ENCODE measurements at places on chromosomes 11 and 22.

GRCh38 chr11:12111549-12112520 is 1.4 kb downstream of the MICAL2 start:
- DNase-seq = no peak

DNA sequence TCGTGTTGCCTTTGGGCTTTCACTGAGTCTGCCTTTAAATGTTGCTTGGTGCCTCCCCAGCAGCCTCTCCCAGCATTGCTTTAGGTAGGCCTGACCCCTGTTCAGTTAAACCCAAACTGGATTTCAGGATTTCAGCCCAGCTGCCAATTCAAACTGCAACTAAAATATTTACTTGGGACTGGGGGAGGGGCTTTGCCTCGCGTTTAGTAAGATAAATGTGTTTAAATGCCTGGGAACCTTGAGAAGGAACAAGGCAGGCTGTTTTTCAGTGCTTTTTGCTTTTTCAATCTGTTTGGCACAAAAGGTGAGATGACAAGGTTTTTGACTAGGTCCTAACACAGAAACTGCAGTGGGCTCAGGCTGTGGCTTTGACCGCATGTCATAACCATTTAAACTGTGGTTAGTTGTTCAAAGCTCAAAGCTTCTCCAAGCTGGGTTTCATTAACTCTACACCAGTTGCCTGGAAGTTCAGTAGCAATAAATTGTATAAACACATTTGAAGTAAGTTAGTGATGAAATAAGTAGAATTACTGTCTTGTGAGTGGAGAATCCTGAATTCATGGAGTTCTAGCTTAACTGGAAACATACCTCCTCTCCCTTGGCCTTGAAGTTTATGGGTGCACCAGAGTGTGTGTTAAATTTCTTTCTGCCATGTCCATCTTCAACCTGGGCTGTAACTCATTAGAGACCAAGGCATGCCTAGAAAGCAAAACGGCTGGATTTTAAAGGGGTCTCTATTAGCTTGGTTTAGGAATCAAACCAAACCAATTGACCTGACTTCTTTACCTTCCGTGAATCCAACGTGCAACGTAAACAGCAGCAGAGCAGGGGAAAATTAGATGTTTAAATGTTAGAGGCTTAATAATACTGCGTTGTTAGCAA is 3.6 kb downstream of the PKNOX2 start:
- DNase-seq = no peak

DNA sequence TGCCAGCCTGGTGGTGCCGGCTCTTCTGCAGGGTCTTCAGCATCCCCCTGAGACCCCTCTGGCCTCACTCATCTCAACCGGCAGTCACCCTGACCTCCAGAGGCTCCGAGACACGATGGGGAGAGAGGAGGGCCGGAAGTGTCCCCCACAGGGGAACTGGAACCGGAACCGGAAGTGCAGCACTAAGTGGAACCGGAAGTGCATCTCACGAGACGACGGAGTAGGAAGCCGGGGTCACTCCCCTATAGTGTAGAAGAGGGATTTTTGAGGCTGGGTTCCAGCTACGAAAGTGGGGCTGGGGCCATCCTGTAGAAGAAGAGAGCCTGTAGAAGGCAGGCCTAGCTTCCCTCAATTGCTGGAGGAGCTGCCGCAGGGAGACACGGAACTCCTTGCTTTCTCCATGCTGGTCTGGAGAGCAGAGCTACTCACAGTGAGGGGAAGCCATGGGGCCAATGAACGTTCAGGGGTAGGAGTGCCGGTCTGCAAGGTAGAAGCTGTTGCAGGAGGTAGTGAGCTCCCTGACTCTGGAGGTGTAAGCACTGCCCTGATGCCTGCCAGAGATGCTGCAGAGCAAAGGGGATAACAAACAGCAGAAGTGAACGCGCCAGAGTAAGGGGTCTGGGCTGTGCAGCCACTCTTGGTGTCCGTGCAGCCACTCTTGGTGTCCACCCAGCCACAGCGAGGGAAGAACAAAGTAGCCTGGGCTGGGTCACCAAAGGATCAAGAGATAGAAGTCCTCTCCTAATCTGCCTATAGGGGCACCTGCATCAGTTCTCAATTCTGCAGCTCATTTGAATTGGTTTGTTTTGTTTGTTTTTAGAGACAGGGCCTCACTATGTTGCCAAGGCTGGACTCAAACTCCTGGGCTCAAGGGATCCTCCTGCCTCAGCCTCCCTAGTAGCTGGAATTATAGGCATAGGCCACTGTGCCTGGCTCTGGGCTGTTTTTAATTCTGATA is 21.9 kb downstream of the SCUBE1 start:
- no peak for DNase-seq

GRCh38 chr11:30580573-30580972 is 5.6 kb downstream of the MPPED2 start:
- DNase-seq = no peak

- no peak for DNase-seq
Observed at GRCh38 chr22:45804986-45805325, 133.3 kb downstream of the ATXN10 start.

DNA sequence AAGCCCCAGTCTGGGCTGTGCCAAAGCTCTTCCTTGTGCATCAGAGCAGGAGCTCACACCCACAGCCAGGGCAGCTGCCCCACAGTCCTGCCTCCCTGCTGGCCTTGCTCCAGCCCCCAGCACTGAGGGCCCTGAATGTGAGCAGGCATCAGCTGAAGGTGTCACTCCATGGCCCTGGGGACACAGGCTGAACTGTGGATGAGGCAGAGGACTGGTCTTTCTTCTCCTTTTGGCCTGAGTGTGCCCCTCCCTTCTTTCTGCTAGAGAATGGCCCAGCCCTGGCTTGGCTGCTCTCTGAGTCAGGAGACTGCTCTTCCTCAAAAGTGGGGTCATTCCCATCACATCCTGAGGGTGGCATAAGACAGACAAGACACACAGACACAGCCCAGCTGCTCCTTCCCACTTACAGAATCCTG is 16.2 kb downstream of the OTOG start:
- DNase-seq = no peak

- no peak for DNase-seq
Observed at GRCh38 chr22:21698430-21699329, 32.9 kb downstream of the PPIL2 start.

DNA sequence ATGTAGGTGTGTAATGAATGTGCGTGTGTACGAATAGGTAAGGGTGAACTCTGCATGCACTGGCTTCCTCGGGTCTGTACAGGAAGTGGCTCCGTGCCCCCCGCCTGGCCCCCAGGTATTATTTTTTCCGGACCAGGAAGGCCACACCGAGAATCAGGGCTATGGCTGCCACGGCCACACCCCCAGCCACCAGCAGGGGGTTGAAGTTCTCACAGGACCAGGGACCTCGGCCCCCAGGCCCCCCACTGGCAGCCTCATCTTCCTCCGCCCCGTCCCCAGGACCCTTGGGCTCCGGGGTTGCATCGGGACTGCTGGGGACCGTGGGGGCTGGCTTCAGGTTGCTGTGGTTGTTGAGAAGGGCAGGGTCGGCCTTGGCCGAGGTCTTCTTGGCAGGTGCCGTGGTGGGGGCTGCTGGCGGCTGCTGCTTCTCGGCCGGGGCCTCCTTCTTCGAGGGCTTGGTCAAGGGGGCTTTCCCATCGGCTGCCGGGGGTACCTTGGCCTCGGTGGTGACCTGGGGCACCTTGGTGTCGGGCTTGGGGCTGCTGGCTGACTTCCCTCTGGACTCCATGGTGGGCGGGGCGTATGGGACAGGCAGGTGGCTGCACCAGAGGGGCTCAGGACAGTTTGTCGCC is 1.8 kb downstream of the CEND1 start:
- no peak for DNase-seq

GRCh38 chr22:46491946-46492345 is 45.5 kb downstream of the CELSR1 start:
- DNase-seq = no peak

DNA sequence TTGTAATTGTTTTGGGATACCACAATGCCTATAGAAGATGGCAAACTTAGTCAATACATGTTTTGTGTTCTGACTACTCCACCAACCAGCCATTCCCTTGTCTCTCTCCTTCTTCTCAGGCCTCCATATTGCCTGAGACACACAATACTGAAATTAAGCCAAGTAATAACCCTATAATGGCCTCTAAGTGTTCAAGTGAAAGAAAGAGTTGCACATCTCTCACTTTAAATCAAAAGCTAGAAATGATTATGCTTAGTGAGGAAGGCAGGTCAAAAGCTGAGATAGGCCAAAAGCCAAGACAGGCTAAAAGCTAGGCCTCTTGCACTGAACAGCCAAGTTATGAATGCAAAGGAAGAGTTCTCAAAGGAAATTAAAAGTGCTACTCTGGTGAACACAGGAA is 318.7 kb downstream of the TTC28 start:
- no peak for DNase-seq

- no peak for DNase-seq
Observed at GRCh38 chr11:133681901-133682300, 149.6 kb upstream of the OPCML start.

DNA sequence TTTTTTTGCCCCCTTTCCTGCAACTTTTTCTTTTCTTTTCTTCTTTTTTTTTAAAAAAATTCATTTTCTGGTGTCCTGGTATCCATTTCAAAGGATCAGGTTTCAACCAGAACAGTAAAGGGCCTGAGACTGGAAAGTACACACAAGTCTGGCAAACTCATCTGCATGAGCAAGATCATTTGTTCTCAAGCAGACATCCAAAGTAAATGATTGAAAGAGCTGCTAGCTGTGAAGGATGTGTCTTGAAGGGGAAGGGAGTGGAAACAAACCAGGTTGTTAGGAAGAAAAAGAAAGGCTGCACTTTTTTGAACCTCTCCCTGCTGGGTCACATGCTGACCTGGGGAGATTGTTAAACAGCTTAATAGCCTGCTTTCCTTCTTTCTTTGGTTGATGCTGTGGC is 5.3 kb downstream of the YAP1 start:
- DNase-seq = no peak

DNA sequence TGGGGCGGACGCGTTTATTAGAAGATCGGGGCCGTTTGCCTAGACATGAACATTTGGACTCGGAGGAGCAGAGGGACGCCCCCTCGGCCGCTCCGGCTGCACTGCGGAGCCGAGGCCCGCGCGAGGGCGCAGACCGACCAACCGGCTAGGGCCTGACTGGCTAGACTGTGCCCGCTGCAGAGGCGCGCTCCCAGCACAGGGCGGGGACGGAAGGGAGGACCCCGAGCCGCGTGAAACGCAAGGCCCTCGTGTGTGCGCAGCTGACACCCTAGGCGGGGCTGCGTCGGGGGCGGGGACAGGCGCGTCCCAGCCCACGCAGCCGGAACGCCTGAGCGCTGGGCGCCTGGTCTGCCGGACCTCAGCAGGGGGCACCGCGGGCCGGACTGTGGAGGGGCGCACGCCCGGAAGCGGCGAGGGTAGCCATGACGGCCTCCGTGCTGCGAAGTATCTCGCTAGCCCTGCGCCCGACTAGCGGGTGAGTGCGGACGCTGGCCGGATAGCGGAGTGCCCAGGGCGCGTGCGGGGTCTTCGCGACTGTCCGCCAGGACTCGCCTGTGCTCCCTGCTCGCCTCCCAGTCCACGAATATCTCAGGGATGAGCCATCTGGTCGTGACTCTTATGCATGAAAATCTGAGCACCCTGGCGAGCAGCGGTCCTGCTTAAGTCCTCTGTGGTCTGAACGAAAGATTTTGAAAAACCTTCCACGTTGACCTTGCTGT is at the start of gene MRPL40:
Gene MRPL40 (plus strand): TSS at position 413 of the 719 bp plus-strand sequence. CDS start 10 bp downstream, at position 423.
- peak; percentile 94 for DNase-seq

GRCh38 chr22:30832407-30832987 is 136.1 kb downstream of the MORC2 start:
- no peak for DNase-seq

DNA sequence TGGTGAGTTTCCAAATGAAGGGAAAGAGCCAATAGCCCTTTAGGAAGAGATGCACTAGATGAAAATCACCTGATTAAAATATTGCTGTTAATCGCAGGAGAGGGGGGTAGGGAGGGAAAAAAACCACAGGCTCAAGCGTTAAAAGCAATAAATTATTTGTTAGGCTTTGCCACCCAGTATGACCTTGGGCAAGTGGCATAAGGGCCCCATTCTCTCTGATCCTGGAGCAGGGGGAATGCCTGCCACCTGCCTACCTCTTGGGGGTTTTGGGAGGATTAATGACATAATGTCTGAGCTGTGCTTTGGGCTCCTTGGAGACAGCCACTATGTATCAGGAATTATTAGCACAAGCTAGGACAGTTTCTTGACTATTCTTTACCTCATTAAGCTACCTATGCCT is 80.0 kb downstream of the ZNRF3 start:
- no peak for DNase-seq

- DNase-seq = no peak
Observed at GRCh38 chr11:5197536-5197935, 2.9 kb downstream of the OR51V1 start.

DNA sequence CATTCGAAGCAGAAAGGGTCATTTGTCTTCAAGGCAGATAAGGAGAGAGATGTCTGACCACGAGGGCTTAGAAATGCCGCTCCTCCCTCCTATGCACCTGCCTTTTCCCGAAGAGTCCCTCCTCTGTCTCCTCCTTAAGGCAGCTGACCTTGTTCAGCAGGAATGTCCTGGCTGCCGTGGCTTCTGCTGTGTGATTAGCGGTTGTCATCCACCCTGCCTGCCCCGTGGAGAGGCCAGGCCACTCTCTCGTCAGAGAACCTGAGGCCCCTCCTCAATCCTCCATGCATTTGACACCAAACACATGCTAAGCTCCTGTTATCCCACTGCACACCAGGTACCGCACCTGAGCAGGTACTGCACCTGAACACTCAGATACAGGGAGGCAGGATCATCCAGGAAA is 834.6 kb downstream of the TBC1D22A start:
- no peak for DNase-seq

- peak; percentile 66 for DNase-seq
Observed at GRCh38 chr11:47161134-47161854, 15.4 kb downstream of the ARFGAP2 start.
